Activated CD8-positive, alpha-beta T cell treated with anti-CD3 and anti-CD28 coated beads for 36 hours (primary cell): ENCODE measurements at places on chromosomes 5 and 9.

DNA sequence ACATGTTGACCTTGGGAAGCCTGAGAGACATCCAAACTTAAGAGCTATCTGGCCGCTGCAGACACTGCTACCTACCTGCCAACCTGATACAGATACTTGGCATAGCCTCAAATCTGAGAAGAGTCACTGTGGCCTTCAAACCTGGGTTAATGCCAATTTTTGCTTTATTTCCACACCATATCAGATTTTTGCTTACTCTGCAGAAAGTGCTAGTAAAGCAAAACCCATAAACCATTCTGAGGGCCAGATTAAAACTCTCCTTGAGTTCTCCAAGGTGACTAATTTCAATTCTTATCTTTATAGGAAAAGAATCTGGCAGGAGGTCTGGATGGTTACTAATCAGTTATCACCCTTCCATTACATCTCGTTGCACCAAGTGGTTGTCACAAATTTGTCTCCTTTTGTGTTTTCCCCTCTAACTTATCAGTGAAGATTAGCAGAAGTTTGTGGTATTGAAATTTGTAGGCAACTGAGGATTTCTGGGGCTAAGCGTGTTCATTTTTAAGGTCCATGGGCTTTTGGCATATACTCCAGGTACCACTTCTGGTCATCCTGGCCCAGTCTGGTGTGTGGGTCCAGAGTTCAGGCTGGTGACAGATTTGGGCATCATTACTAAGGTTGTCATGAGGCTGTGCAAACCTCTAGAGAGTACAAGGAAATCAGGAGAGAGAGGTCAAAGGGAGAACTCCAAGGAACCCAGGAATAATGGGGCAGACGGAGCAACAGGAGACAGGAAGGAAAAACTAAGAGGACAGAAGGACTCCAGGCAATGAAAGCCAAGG lies 177.9 kb downstream of the TSSK1B start:
- DNase-seq, result no peak

DNA sequence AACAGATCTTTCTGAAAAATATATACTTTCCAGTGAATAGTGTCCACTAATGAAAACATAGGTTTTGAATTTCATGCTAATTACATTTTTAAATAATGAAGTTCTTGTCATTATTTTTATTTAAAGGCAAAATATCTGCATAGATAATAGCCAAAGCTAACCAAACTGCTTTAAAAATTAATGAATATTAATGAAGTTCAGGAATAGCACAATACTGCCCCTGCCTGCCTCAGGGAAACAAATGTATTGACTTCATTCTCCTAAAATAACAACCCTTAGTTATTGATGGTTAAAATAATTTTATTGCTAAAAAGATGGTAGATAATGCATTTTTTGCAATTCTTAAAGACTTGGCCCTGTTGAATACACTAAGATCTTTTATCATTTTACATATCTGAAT lies 103.6 kb upstream of the SSBP2 start:
- no peak for DNase-seq

DNA sequence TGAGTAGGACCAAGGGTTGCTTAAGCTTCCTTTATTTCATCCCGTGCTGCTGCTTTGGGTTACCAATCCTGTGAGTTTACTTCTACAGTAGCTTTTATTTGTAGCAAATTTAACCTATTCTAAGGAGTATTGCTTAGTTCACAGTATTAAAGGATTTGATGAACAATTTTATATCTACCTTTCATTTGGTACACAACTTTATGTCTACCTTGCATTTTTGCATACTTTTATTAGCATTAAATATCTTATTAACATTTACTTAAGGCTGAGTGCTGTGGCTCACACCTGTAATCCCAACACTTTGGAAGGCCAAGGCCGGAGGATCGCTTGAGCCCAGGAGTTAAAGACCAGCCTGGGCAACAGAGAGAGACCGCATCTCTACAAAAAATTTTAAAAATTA lies 4.2 kb downstream of the GTF3C4 start:
- no peak for DNase-seq

DNA sequence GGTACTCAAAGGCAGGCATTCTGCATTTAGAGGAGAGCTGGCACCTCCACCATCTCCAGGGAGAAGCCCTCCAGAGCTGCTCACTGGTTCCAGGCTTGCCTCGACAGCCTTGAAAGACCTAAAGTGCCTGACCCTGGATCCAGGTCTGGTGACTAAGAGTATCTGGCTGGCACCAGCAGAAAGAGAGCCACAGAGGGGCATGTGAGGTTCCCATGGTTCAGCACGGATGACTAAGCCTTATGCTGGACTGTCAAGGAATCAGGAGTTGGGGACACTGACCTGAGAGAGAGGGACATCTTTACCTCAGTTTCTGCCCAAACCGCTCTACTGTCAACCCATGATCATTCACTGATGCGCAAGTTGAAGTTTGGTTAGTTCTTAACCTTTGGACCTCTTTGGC lies 3.0 kb downstream of the ACTL7A start:
- no peak for DNase-seq

- DNase-seq, result no peak
These were observed 2011.3 kb downstream of the EFNA5 start for GRCh38 chr5:105659396-105659795.

DNA sequence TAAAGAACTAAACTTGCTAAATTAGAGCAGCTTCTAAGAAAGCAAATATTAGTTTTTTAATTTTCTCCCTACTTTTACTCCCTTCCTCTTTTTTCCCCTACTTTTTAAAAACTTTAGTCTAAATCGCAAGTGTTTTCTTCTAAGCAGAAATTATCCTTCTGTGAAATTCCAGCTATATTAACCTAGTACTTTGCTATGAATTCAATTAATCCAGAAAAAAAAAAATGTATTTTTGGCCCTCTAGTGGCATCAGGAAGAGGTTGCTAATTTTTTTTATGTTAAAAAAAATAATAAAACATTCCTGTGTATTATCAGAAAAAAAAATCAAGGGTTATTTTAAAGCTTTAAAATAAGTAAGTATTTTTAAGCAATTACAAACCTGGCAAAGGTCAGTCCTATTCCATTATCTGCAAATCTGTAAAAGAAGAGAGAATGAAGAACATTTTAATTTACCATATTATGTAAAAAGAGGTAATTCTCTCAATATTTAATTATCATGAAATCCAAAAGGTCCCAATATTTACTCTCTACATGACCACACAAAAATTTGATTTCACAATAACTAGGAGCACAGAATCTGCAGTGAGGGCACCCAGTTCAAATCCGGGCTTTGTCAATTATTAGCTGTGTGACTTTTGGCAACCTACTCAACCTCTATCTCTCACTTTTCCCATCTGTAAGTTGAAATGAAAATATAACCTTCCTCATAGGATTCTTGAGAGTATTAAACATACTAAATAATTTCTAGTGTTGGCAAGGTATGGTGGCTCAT lies 52.0 kb downstream of the CEMIP2 start:
- no peak for DNase-seq

DNA sequence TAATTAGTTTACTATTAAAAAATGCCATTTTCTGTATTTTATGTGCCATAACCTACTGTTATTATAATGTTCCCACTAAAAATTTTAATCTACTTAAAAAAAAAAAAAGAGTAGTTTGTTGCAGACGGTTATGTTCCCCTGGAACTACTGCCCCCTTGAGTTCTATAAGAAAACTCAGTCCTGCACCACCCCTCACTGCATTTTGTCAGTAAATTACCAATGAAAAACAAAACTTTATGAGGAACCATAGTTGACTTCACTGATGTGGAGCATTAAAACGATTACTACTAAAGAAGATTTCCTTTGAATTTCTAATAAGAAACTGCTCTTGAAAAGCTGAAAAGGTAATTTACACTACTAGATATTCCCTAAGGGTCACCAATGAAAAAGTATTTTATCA lies 288.7 kb downstream of the FBXL17 start:
- no peak for DNase-seq

- no peak for DNase-seq
These were observed 65.8 kb upstream of the RANBP3L start for GRCh38 chr5:36367524-36367923.

DNA sequence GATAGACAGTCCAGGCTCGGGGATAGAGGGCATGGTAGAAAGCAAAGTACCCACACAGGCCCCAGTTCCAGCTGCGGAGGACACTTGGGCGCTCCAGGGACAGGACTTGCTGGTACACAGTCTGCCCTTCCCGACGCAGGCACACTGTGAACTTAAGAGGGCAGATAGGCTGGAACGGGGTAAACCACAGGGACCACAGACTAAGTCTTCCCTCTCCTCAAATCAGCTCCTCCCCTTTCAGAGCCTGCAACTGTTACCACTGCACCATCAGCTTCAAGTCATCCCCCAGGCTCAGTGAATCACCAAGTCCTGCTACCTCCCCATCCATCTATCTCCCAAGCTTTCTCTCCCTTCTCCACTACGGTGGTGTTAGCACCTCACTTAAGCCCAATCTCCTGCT lies 7.3 kb downstream of the GBA2 start:
- peak; percentile 25 for DNase-seq

- DNase-seq, result no peak
These were observed 12.8 kb upstream of the MED10 start for GRCh38 chr5:6391151-6391550.

DNA sequence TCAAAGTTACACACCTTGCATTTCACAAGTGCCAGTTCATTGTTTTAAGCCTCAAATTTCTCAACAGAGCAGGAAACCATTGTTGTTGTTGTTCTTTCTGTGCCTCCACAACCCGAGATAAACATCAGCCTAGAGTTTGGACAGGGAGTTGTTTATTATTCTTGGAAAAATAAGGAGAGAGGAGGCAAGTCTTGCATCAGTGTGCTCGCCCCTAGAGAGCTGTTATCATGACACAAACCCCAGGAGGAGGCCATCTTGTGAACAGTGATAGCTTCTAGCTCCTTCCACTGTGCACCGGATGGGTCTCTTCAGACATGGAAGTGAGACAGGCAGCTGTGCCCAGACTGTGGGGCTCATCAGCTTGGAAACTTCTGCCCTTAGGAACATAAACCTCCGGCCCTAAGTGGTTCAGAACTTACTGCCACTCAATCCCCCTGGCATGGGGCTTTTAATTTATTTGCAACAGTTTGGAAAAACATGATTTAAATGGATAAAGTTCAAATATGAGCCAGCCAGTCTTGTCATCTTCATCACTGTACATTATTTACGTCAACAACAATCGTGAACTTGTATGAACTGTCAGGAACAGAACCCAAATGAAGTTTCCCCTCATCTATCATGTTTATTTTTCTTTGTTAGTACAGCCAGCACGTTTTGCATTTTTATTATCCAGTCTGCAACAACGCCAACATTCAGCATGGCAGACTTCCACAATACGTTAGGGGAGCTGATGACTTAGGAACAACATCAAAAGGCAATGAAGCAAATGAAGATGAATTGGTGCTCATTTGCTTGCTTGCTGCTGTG lies 181.7 kb upstream of the S1PR3 start:
- DNase-seq, result no peak

DNA sequence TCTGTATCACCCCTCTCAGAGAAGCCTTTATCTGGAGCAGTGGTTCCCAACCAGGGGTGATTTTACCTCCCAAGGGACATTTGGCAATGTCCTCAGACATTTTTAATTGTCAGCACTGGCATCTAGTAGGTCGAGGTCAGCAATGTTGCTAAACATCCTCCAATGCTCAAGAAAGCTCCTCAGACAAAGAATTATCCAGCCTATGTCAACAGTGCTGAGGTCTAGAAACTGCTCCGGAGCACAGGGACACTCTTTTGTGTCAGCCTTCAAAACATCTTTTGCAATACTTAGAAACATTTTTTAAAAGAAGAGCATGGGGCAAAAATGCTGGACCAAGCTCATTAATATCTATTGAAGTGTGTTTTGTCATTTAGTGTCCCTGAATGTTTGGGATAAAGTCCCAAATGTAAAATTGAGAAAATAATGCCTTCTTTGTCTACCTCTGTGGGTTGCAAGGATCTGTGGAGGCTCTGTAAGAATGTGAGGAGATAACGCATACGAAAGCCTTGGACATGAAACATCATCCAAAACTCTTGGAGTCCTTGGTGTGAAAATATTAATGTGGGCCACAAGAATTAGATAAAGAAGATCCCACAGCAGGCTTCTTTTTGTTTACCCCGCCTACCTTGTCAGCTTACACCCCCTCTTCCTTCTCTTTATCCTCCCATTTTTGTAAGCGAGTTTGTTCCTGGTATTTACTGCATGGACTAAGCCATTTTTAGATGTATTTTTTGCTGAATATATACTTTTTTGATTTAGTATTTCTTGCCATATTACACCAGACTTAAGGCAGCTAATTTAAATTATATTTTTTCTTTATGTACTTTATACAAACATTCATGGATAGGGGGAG lies 193.5 kb downstream of the CD180 start:
- DNase-seq, result no peak

GRCh38 chr5:10564838-10565784 lies 1.2 kb downstream of the ANKRD33B start:
- peak; percentile 36 for DNase-seq

DNA sequence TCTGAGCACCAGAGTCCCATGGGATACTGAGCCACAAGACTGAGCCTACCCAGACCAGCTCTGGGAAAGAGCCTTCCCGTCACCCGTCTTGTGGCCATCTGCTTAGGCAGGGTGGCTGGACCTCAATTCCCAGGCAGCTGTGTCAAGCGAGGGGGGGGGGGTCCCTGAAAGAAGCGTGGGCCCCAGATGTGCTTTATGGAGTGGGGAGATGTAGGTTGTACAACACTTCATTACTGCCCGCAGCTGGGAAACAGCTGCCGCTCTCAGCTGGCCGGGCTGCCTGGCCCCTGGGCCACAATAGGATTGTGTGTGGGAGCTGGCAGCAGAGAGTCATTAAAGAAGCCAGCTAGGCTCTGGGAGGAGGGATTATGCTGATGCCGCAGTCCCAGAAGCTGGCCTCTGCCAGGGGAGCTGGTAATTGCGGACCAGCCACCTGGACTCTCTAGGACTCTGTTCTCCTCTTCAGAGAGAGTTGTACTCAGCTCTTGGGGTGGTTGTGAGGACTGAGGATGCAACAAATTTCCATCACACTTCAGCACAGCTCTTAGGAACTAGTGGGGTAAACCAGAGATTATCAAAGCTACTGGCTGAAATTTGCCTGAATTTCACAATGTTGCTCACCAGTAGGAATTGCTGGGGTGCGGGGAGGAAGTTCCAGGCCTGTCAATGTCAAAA lies 145.4 kb downstream of the GADD45G start:
- no peak for DNase-seq

GRCh38 chr5:9156282-9156681 lies 389.6 kb downstream of the SEMA5A start:
- peak; percentile 17 for DNase-seq
